GM10248 (cell line): ENCODE measurements at places on chromosomes 12 and 14.

DNA sequence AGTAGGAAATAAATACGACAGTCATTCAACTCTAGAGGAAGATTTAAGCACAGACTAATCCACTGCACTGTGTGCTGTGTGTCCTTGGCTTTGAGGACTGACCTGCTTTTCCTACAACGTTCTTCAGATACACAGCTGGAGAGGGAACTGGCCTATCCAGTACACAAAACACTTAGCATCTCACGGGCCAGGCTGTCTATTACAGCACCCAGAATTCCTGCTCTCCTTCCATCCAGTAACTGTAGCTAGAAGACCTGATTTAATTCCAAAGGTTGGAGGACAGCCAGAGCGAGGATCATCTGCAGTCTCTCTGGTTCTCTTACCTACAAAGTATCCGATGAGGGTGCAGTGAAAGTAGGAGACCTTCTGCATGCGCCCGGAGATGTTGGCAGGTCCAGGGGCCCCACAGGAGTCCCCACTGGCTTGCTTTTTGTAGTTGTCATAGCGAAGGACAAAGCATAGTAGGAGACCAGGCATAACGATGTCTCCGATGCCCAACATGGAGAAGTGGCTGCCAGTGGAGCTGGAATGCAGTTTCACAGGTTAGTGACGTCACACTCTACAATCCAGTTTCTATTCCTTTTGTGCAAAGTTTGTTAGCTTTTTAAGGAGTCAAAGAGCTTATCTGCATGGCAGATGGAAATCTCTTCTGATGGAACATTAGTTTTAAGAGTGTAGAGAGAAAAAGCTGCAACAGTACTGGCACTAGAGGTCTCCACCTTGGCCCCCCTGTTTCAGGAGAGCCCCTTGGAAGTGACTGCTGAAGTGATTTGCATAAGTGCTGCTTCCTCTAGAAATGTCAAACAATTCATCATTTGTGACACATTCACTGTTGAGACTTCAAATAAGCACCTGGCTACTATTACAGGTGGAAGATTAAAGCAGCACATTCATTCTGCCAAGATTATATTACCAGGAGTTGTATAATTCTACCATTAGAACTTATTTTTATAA is 41.7 kb downstream of the ACADS start:
- DNase-seq = peak; percentile 3

GRCh38 chr12:82207556-82207955 is 150.6 kb downstream of the CCDC59 start:
- DNase-seq = no peak

GRCh38 chr12:77785211-77785610 is 45.5 kb upstream of the NAV3 start:
- no peak for DNase-seq

GRCh38 chr12:120981407-120981941 is 3.1 kb downstream of the HNF1A start:
- no peak for DNase-seq
